Left cardiac atrium (tissue), 4 donors: ENCODE measurements at places on chromosomes 4 and X. TPM values are rescaled to one million over a fixed set of nuclear protein-coding genes. Genes with fewer than 3 reads are reported as not detected.

VCX gene
- total RNA-seq, result not detected

RHOXF2 gene
- not detected for total RNA-seq

DCAF8L1 gene
- total RNA-seq, result not detected

MAGEB17 gene
- not detected for total RNA-seq

CCDC110 gene
- 1.6 TPM for total RNA-seq

SYNPO2 gene
- total RNA-seq, result 67.6 TPM
